ENCODE measurements at places on chromosomes 7 and 10.

DNA sequence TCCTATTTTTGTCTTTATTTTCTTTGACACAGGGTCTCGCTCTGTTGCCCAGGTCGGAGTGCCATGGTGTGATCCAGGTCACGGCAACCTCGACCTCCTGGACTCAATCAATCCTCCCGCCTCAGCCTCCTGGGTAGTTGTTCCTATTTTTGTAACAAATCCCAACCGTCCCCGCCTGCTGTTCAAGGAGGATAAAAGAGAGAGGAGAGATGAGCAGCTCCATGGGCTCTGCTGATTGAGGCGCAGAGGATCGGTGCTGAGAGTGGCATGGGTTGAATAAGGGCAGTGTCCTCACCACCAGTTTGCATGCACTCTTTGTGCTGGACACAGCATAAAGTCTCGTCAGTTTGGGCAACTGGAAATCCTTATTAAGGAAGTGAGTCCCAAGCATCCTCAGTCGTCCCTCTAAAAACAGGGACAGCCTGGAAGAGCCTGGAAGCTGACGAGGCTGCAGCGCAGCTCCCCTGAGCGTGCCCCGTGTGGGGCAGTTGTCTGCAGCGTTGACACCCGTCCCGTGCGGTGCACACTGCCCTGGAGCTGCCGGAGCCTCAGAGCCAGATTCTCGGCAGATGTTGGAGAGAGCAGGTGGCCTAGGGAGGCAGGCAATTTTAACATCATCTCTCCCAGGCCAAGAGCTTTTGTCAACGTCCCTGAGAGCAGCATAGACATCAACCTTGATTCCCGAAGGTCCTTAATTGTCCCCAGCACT lies 404.2 kb upstream of the RNF32 start:
- no peak for DNase-seq

- no peak for DNase-seq
These were observed 24.3 kb upstream of the VDAC2 start for GRCh38 chr10:75186310-75186709.

DNA sequence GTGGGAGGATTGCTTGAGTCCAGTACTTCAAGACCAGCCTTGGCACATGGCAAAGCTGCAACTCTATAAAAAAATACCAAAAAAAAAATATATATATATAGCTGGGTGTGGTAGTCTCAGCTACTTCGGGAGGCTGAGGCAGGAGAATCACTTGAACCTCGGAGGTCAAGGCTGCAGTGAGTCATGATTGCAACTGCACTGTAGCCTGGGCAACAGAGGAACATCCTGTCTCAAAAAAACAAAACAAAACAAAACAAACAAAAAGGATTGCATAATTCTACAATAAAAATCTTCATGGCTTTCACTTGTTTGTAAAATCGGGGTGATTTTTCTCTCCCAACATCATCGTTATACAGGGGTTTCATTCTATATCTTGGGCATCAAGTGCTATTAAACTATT lies 35.1 kb downstream of the GUSB start:
- no peak for DNase-seq

- peak; percentile 34 for DNase-seq
These were observed 5.8 kb downstream of the VSIR start for GRCh38 chr10:71767420-71768035.

GRCh38 chr10:122191936-122192541 lies 79.1 kb upstream of the BTBD16 start:
- peak; percentile 67 for DNase-seq

GRCh38 chr10:95544783-95545500 lies 16.2 kb downstream of the SORBS1 start:
- no peak for DNase-seq

DNA sequence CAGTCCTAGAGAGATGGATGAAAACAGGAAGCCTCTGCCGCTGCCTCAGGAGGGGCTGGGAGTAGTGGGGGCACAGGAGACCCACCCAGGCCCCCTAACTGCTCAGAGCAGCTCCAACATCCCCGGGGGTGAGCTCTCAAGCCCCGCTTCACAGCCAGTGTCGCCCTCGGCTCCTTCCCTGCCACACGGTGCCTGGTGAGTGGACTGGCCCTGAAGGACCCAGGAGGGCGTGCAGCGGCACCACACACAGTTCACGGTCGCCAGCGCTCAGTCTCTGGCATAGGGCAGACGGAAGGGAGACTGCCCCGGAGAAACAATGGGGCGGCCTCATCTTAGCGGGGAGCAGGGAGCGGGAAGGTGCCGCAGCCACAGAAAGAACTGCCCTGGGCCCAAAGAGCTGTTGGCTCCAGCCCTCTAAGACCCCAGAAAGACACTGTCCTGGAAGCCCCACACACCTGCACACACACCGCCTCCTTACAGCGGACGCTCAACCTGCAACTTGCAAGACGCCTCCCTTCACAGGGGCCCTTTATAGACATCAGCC lies 1.2 kb downstream of the CLDN15 start:
- DNase-seq, result no peak

DNA sequence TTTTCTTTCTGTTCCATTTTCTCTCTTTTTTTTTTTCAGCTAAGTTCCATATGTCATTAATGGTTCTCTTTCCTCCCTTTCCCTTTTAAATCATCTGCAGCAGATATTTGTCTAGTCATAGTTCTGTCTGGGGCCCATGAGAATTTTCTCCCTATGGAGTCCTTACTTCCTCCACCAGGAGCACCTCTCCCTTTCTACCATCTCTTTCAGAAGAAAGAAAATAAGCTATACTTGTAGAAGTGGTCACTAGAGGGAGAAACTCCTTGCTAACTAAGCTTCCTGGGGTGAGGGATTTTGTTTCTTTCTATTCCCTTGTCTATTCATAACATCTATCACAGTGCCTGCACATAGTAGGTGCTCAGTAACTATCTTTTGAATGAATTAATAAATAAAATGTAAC lies 230.2 kb upstream of the HPS1 start:
- no peak for DNase-seq

DNA sequence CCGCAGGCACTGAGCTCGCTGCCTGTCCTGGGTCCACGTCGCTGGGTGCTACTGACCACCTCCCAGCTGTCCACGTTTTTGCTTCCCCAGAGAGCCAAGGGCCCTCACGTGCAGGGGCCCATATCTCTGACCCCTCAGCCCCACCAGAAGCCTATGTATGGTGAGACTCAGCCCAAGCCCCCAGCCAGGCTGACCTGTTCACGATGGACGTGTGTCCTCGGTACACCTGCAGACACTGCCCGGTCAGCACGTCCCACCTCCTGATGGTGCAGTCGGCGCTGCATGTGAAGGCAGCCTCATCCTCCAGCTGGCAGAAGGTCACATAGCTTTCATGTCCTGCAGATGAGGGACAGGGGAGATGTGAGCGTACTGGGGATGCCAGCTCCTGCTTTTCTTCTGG lies 9.9 kb downstream of the WDR86 start:
- no peak for DNase-seq

DNA sequence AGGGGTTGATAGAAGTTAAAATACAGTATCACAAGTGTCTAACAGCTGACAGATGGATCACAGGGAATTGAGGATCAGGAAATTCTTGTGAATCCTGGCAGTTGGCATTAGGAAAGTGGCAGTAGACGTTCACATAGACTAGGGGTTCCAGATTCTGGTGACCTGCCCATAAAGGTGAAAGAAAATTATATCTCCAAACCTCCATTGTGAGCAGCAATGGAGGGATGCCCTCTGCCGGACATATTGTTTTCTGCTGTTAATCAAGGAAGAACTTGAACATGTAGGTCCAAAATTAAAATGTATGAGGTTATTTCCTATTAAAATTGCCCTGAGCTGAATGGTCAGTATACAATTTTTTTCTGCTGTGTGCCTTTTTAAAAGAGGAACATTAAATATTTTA lies 5.1 kb downstream of the NME8 start:
- peak; percentile 7 for DNase-seq

DNA sequence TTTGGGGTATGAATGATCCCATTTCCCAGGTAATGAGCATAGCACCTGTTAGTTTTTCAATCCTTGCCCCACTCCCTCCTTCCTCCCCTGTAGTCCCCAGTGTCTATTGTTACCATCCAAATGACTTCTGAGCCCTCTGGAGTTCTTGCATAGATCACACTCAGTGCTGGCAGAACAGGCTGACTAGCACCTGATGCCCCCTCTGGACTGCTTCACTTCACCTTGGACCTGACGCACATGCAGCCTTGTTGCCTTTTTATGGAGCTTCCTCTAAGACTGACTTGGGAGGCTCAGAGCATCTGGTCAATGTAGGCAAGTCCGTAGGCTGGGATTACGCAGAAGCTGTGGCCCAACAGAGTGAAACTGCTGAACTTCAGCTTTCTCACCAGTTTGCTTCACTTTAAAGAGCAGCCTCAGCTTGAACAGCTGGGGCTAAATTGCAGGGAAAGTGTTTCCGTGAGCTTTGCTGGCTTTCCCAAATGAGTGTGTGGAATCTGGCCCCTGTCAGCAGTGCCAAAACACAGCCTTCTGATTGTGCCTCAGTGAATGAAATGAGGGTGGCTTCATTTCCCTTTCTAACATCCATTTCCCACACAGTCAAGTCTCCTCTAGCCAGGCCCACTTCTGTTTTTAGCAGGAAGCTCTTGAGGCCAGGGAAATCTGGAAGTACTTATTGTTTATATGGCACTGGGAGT lies 48.5 kb downstream of the NXPH1 start:
- DNase-seq, result no peak

DNA sequence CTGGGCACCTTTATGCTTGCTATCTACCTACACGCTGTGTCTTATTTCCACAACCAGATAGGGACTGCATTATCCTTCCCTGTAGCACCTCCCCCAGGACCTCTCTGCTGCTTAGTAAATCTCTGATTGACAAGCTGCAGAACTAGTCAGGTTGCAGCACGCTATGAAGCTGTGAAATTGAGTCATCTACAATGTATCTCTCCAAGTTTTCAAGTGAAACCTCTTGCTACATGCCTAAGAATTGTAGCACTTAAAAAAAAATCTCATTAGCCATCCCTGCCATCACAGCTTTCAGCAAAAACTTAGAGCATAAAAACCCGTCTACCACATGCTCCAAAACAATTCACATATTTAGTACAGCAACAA lies 69.7 kb upstream of the FGFR2 start:
- peak; percentile 51 for DNase-seq

- DNase-seq, result peak; percentile 71
These were observed 53.4 kb downstream of the CFAP58 start for GRCh38 chr10:104406715-104407650.

DNA sequence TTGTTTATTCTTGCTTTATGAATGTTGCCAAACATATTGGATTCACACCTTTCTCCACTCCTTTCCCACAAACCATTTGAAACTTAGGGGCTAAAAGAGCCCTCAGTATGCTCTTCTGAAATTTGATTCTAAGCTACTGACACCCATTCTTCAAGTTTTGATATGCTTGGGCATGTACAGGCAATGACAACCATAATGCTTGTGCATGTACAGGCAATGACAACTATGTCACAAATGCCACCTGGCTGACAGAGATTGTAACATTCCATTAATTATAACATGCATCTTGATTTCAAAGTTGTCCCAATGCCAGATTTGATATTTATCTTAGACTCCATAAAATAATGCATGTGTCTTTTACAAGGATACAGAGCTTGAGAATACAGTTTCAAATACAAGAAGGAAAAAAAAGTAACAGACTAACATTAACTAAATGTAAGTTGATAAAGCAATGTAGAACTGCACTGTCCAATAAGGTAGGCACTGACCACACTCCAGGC lies 17.5 kb upstream of the CDK1 start:
- no peak for DNase-seq

All from astrocyte of the hippocampus (primary cell).